CD4-positive, alpha-beta T cell treated with Interleukin-4 for 1 hour (primary cell): ENCODE measurements at places on chromosomes 2 and 18.

DNA sequence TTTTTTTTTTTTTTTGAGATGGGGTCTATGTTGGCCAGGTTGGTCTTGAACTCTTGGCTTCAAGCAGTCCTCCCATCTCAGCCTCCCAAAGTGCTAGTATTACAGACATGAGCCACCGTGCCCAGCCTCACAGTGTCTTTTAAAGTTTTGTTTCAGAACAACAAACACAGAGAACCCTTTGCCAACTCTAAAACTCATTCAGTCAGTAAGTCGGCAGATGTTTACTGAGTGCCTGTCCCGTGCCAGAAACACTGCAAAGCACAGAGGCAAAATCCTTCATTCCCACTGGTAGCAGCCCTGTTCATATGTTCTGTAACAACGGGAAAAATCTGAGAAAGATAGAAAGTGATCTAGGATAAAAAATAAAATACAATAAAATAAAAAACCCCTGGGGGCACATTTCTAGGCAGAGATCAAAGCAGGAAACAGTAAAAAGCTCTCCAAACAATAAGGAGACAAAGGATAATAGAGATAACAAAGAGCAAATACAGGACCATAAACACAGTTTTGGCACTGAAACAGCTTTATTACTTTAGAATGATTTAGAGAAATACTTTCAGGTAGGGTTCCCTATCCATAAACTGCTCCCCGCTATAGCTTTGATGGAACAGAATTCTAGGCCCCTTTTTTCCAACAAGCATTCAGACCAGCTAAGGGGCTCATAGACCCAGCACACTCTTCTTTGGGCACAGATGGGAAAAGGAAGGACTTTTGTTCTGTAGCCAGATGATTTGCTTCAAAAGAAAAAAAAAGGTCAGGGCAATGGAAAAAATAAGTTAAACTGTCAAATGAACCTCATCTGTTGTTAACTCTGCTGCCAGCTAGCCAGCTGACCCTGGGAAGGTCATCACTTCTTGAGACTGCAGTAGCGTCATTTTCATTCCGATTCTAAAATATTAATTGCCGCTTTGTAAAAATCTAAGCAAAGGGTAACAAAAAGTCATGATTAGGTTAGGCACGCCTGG, 212.3 kb downstream of the CDH20 start:
- no peak for DNase-seq

DNA sequence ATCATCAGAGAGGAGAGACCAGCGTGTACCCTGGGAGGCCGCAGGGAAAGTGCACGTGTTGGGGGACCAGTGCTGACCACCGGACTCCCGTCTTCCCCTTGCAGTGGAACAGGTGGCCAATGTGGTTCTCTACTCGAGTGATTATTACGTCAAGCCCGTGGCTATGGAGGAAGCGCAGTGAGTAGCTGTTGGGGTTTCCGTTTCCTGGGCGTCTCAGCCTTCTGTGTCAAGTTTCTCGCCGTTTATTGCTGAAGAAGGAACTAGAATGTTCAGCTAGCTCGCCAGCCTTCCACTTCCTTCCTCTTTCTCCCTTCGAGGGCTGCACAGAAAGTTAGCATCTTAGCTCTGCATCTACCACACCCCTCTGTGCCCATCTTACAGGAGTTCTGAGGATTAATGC, 22.8 kb upstream of the DGKD start:
- DNase-seq = peak; percentile 88

- no peak for DNase-seq
Measured at GRCh38 chr2:99624677-99625076, 134.9 kb upstream of the REV1 start.

DNA sequence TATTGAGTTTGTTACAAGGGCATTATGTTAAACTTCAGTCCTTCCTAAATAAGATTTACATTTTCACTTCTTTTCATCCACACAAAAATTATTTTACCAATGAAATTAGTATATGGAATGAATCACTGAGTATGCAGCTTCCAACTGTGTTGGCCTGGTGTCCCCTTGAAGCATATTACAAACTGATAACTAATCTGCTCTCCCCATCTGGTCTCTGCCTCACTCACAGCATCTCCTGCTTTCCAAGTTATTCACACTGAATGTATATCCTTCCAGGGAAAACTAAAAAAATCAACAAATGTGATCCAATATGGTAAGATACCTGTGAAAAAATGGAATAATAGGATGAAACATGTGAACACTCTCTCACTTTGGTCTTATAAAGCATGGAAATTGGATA, 90.0 kb upstream of the NYAP2 start:
- DNase-seq = no peak

- no peak for DNase-seq
Measured at GRCh38 chr2:208370881-208371633, 35.5 kb upstream of the PTH2R start.

GRCh38 chr2:94993176-94994062, 32.1 kb upstream of the MAL start:
- no peak for DNase-seq

- DNase-seq = no peak
Measured at GRCh38 chr2:16663121-16663905, 2.3 kb downstream of the CYRIA start.

DNA sequence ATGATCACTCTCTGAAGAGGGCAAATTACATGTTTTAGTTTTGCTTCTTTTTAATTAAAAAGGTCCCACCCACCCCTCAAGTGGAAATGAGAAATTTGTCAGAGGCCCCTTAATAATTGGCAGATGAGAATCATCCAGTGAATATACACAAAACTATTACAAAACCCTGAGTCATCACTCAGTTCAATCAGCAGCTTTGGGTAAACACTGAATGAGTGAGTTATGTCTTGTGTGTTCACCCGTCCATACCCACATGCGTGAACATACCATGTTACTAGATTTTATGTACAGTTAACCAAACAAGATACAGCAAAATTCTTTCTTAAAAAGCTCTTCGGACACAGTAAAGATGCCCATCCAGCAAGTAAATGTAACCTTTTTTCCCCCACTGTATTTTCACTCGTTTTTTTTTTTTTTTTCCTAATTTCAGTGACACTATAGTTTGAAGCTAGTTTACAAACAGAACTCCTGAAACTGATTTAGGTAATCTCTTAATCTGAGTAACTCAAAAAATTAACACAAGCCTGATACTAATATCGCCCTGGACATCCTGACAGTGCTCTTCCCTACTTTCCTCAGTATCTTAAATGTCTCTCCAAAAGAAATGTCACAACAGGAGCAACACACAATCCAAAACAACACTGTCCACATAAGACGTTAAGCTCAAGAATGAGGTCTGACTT, 1.4 kb downstream of the PSME4 start:
- no peak for DNase-seq

DNA sequence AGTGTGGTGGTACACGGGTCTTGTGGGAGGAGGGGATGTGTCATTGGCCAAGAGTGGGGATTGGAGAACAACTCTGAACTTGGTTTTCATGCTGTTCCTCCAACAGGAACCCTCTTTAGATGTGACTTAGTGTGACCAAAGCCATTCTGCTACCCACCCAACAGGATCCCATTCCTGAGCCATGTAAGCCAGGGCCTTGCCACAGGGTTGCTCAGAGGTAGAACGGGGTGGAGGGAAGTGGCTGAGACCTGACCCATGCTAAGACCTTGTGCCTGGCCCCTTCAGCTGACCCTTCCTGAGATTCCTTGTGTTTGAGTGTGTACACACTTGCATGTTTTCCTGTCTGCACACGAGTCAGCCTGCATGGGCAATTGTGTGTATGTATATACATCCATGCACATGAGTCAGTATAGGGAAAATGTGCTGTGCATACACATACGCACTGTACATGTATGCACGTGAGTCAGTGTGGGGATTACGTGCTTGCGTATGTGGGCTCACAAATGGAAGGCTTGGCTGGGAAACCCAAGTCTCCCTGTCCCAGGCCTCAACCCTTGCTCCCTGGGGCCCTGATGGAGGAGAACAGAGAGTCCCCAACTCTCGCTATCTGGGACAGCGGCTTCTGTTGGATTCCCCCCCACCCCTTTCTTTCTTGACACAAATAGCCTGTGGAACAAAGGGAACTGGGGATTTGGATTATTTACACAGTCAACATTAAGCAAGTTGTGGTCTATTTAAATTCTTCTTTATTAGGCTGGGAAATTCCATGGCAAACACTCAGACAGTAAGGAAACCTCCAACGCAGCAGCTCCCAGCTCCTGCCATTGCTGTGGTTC, 339.8 kb downstream of the DYSF start:
- no peak for DNase-seq

- DNase-seq = no peak
Measured at GRCh38 chr18:48942554-48943261, 8.1 kb downstream of the SMAD7 start.

DNA sequence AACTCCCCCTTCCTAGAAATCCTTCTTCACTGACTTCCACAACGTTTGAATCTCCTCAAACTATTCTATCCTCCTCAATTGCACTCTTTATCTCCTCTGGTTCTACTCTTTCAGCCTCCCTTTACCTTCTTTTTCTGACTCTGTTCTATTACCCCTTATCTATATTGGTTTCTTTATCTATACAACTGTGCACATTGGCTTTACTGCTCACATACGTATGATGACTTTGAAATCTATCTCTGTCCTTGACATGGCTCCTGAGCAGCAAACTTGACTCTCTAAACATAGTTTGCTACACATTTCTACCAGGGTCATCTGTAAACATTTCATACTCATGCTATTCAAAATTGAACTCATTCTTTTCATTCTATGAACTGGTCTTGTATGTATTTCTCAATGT, 601.0 kb upstream of the LINC00305 start:
- DNase-seq = no peak

DNA sequence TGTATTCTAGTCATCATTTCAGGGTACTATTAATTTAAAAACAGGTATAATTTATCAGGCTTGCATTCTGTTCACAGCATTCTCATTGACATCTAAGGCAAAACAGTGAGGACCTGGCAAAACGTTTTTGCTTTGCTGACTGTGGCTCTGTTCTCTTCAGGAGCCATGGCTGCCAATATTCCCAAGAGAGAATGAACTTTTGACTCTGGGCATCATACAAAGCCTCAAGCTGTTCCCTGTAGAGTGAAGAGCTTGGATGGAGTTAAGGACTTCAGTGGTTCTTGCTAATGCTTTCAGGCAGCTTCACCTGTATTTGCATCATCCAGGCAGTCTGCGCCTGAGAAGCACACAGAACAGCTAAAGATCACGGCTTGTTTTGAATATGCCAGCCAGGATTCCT, 65.9 kb upstream of the CAVIN2 start:
- no peak for DNase-seq

DNA sequence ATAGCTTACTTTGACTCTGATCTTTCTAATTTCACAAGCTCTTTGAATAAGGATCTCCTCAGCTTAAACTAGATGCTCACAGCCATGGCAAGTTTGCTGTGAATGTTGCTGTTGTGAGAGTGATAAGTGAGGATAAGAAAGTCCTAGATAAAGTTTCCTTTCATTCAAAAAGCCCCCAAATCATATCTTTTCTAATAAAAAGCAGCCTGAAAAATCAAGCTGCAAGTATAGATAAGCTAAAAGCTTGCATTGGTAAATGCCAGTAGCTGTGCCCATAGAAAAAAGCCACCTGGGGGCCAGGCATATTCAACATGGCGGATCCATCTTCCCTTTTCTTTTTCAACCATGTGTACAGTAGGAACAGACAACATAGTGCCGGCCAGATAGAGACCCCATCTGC, 4.3 kb downstream of the NLRC4 start:
- no peak for DNase-seq

GRCh38 chr2:9373047-9373446, 50.3 kb downstream of the ITGB1BP1 start:
- DNase-seq = no peak

- DNase-seq = no peak
Measured at GRCh38 chr2:102294802-102295489, 16.4 kb upstream of the IL1RL1 start.

DNA sequence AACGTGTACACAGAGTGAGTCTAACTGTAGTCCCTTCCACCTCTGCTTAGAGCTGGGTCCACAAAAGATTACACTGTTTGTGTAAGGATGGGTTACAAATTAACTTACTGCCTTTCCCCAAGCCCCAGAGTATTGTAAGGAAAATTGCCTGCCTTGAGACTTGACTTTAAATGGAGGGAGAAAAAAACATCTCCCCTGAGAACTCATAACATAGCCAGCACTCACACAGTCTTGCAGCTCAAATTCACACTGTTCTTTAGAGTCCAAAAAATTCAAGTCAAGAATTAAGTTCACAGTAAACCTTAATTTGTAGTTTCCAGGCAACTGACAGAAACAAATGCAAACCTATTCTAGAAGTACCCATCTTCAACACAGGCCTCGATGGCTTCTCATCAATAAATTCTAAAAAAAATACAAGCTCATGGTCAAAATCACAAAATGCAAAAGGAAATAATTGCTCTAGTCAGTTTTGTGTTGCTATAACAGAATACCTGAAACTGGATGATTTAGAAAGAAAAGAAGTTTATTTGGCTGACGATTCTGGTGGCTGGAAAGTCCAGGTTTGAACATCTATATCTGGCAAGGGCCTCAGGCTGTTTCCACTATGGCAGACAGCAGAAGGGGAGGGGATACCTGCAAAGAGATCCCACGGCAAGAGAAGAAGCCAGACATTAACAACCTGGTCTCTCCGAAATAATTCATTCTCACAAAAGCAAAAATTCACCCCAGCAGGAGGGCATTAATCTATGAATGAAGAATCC, 34.6 kb upstream of the TMEM17 start:
- DNase-seq = no peak

GRCh38 chr2:170386554-170386953, 208.6 kb downstream of the MYO3B start:
- DNase-seq = no peak

- peak; percentile 28 for DNase-seq
Measured at GRCh38 chr2:118223992-118224894, 136.0 kb downstream of the INSIG2 start.

DNA sequence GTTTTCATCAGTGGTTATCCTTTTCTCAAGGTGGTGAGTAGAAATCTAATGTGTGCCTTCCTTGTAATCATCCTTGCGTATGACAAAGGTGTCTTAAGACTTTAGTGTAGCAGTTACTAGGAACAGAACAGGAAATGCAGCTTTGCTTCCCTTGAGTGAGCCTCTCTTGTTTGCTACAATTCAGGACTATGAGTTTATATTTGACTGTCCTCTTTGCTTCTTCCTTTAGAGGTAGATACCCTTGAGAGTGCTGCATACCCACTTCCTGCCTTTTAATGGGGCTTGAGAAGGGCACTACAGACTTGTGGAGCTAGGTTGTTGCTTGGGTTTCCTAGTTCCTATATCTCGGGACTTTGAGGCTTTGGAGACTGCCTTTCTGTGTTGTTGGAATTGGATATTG, 3.8 kb downstream of the KCNJ13 start:
- peak; percentile 29 for DNase-seq

DNA sequence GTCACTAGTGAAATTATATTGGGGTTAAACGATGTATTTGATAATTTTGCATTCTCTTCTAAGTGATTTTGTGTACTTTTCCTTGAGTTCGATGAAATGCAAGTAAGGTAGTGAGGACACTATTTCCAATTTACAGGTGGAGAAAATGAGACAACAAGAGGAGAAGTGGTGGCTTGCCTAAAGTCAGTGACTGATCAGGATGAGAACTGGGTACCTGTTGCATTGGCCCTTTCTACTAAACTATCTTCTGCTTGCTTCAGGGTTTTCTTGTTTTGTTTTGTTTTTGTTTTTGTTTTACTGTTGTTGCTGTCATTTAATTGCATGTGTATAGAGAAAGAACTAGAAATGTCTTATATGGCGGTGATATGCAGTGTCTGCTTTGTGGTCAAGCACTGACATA, 31.4 kb upstream of the FBXO11 start:
- no peak for DNase-seq

- DNase-seq = no peak
Measured at GRCh38 chr2:230947908-230948365, 22.9 kb upstream of the GPR55 start.
